ENCODE measurements at places on chromosomes 5 and 9.

- no peak for DNase-seq
These were observed 21.3 kb downstream of the STXBP1 start for GRCh38 chr9:127633216-127633862.

DNA sequence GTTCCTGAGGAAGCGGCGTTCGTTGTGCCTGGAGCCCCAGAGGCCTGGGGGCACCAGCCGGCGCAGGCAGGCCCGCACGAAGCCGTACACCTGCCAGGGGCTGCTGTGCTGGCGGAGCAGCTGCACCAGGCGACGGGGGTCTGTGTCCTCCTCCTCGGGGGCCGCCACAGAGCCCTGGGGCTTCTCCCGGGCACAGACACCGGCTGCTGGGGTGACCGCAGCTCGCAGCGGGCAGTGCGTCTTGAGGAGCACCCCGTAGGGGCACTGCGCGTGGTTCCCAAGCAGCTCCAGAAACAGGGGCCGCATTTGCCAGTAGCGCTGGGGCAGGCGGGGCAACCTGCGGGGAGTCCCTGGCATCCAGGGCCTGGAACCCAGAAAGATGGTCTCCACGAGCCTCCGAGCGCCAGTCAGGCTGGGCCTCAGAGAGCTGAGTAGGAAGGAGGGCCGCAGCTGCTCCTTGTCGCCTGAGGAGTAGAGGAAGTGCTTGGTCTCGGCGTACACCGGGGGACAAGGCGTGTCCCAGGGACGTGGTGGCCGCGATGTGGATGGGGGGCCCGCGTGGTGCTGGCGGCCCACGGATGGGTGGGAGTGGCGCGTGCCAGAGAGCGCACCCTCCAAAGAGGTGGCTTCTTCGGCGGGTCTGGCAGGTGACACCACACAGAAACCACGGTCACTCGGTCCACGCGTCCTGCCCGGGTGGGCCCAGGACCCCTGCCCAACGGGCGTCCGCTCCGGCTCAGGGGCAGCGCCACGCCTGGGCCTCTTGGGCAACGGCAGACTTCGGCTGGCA is 1.3 kb downstream of the TERT start:
- DNase-seq: no peak

- DNase-seq: no peak
These were observed 78.9 kb upstream of the CXCL14 start for GRCh38 chr5:135657536-135658305.

- DNase-seq: no peak
These were observed 12.8 kb upstream of the CAMK4 start for GRCh38 chr5:111211341-111211740.

- DNase-seq: no peak
These were observed 301.6 kb downstream of the ISL1 start for GRCh38 chr5:51684794-51685355.

DNA sequence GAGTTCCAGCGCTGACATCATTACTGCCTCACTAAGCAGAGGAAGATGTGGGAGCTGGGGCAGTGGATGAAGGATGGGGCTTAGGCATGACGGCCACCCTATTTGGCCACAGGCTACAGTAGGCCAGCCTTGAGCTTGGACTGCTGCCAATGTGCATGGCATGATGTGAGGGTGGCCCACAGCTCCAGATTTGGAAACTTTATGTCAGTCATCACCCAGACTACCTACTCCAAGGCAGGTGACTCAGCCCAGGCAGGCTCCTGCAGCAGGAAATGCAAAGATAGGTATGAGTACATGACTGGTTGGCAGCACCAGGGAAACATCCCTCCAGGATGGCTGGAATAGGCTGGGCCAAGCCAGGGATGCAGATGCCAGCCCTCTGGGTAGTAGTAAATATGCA is 303.6 kb downstream of the SPOCK1 start:
- no peak for DNase-seq

DNA sequence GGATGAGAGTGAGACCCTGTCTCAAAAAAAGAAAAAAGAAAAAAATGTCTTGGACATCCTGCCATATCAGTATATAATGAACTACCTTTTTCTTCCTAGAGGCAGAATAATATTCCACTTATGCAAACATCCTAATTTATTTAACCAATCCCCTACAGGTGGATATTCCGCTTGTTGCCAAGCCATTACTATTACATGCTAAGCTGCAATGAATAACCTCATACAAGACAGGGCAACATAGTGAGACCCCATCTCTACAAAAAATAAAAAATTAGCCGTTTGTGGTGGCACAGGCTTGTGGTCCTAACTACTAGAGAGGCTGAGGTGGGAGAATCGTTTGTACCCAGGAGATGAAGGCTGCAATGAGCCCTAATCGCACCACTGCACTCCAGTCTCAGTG is 1.7 kb upstream of the AFF4 start:
- no peak for DNase-seq

DNA sequence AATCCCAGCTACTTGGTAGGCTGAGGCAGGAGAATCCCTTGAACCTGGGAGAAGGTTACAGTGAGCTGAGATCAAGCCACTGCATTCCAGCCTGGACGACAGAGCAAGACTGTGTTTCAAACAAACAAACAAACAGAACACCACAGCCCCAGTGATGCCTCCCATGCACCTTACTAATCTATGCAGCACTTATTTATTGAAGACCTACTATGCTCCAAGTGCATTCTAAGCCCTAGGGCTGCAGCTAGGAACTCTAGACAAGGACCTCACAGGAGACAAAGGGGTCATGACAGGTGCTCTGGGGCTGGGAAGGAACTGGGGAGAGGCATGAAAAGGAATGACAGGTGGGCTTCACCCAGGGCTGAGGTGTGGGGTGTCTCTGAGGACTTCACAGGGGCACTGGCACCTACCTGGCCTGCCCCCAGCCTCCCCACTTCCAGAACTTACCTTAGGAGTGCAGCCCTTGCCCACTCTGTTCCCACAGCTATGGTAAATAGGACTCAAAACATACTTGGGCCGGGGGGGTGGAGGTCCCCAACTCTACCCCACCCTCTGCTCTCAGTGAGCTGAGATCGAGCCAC is 69.4 kb downstream of the C9orf50 start:
- DNase-seq: no peak

GRCh38 chr5:55226027-55226933 is 835 bp downstream of the MCIDAS start:
- no peak for DNase-seq

GRCh38 chr5:146072595-146072994 is 32.8 kb downstream of the PLAC8L1 start:
- no peak for DNase-seq

DNA sequence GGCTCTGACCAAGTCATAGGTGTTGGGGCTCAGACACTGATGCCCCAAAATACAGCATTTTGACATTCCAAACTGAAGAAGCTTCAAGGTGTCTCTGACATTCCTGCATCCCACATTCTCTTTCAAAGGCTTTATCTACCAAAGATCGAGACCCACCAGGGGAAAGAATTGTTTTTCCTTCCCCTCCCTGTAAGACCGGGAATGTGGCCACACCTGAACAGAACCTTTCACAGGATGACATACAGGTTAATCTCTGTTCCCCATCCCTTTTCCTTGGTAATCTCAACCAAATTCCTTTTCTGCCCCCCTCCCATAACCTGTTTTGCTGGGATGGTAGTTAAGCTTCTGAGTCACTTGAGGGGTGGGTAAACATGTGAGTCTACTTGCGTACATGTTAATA is 72.3 kb downstream of the IQGAP2 start:
- no peak for DNase-seq

GRCh38 chr5:151463137-151464029 is 16.0 kb downstream of the SLC36A1 start:
- no peak for DNase-seq

DNA sequence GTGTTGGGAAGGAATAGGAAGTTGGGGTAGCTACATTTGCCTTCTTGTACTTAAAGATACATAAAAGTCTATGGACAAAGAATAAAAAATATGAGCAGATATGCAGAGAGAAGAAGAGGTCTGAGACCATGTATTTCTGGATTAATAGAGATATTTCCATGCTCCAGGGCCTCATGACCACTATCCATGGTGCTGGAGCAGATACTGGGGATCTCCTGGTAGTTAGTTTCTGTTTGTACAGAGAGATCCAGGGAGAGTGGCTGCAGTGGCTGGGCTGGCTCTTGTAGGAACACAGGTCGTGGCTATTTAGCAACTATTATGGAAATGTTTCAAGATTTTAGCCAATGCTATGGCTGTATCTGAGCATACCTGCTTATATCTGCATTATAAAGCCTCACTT is 184.2 kb upstream of the TMEM161B start:
- DNase-seq: no peak

DNA sequence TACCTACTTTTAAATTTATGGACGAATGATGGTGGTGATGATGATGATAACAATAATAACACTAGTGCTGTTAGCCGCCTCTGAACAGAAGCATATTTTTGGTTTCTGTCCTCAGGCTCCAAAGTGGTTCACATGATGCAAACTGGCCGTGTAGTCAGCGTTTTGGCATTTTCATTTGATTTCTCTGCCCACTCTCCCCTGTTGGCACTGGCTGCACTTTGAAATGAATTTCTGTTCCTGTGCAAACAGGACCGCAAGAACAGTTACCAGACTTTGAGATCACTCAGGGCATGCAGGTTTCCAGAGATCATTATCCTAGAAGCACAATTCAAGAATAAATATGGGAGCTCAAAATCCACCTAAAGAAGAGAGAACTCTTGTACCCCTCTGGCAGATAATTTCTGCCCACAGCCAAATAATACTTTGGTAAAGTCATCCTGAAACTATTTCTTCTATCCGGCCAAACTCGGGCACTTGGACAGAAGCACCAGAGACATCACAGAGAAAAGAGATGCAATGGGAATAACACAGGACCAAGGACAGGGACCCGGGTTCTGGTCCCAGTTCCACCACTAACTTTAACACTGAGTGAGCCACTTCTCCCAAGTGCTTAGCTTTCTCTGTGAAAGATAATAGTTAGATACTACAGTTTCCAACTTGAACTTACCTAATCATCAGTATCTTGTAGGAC is 201.7 kb upstream of the PTGER4 start:
- DNase-seq: no peak

DNA sequence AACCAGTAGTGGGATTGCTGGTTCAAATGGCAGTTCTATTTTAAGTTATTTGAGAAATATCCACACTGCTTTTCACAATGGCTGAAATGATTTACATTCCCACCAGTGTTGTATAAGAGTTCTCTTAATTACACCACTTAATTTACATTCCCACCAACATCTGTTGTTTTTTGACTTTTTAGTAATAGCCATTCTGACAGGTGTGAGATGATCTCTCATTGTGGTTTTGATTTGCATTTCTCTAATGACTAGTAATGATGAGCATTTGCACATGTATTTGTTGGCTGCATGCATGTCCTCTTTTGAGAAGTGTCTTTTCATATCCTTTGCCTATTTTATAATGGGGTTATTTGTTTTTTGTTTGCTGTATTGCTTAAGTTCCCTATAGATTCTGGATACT is 688.3 kb downstream of the PRR16 start:
- DNase-seq: no peak

- DNase-seq: no peak
These were observed 196.2 kb downstream of the TARS1 start for GRCh38 chr5:33637011-33637410.

DNA sequence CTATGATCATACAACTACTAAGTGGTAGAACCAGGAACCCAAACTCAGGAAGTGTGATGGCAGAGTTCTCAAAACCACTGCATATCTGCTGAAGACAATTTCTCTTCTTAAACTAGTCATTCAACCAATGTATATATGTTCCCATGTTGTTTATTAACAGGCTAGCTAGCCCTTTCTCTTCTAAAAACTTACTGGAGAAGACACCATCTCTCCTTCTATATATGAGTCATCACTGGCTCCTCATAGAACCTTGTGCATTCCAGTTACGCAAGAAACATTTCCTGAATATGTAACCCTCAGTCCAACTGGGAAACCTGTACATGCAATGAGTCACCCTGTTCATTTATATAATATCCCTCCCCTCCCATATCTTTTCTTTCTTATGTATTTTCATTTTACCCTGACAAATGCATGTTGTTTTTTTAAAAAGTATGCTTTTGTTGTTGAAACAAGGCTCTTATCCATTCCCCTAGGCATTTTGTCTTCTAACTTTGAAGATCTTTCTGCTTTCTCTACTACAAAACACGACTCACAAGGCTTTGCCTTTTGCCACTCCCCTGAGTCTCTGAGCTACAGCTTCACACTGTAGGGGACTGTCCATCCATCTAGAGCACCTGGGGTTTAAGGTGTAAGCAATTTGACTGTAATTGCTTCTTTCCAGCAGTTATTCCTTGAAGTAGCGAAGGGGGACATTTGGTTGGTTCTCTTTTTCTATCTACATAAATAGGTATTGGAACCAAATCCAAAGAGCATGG is 119.5 kb downstream of the ANXA1 start:
- no peak for DNase-seq

DNA sequence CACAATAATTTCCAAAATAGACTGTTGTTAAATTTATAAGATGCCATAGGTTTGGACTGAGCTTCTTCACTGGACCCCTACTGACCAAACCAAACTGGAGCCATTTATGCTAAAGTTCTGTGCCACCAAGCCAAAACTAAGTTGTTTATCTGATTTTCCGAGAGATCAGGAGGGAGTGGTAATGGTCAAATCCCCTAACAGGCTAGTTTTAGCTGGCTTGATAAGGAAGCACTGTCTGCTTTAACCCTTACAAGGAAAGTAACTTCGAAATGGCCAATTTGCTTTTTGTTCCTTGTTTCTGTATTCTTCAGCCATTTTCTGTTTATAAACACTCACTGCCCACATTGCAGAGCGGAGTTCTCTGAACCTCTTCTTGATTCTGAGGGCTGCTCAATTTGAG is 246.8 kb upstream of the TUT7 start:
- no peak for DNase-seq

DNA sequence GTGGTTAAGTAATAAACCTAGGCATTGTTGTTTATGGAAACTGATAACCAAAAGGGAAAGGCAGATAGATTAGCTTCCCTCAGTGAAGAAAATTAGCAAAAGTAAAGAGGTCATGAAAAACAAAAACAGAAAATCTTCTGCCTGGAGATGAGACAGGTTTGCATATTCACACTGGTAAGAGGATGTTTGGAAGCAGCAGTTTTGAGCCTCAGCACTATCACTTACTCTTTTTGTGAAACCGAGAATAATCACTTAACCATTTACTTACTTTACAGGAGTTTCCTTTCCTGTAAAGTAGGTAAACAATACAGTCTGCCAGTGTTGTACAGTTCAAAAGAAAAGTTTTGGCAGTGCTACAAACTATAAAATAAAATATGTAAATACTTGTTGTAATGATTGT is 35.5 kb upstream of the EMB start:
- DNase-seq: no peak

- DNase-seq: no peak
These were observed 30.9 kb downstream of the CEMIP2 start for GRCh38 chr9:71737455-71737854.

DNA sequence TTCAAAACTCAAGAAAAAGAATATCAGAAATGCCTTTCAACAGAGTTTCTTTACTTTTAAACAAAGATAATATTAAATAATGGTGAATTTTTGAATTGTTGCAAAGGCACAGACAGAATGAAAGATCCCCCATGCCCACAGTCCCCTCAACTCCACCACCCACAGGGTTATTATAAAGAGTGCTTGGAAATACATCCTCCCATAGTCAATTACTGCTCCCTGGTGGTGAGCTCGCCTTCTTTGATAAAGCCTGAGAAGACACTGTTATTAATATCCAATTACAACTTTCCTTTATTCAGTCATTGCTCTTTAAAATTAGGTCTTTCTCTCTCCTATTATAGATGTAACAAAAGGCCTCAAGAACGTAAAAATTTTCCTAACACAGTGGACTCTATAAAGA is 490.2 kb upstream of the RORB start:
- no peak for DNase-seq
